Left ventricle myocardium superior (tissue), 1 donor: ENCODE measurements at places on chromosomes 6 and 20.

DNA sequence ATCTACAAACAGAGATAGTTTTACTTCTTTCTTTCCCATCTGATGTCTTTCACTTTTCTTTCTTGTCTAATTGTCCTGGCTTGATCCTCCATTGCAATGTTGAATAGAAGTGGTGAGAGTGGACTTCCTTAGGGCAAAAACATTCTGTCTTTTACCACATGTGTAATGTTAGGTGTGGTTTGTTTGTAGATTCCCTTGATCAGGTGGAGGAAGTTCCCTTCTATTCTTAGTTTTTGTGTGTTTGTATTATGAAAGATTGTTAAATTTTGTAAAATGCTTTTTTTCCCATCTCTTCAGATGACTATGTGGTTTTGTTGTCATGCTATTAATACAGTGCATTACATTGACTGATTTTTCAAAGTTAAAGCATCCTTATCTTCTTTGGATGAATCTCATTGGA lies 41.6 kb upstream of the DUSP22 start:
- no peak for DNase-seq

DNA sequence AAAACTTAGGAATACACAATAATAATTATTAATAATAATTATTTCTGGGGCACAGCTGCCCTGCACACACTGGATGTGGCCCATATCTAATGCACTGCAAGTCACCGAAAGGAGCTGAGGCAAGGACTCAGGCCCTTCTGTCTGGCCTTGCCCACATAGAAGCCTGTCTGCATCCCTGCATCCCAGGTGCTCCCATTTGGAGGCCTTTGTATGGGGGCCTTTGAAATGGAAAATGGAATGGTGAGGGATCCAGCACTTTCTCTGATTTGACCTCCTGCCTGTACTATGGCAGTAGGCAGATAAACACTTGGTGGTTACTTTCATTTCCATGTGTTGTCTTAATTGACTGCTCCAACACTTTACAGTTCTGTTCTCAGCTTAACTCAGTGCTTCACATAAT lies 75.7 kb upstream of the PTCHD4 start:
- no peak for DNase-seq

DNA sequence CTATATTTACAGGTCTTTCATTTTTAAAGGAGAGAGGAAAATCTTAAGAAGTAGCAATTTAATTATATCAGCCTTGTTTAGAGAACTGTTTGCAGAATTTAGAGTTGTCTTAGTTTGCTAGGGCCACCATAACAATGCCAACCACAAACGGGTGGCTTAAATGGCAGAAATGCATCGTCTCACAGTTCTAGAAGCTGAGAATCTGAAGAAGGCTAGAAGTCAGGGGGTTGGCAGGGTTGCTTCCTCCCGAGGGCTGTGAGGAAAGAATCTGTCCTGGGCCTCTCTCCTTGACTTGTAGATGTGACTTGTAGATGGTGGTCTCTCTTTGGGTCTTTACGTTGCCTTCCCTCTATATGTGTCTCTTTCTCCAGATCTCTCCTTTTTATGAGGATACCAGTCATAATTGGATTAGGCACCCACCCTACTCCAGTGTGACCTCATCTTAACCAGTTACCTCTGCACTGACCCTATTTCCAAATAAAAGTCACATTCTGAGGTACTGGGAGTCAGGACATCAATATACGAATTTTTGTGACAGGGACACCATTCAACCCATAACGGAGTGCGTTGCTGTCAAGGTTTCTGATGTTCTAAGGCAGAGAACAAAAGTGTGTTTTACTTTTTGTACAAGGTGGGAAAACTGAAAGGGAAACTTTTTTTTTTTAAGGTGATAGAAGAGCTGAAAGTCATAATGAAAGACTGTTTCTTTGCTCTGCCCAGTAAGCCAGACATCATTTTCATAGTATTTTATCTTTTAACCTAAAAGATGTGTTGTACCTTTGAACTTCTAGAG lies 84.4 kb downstream of the SAMD3 start:
- no peak for DNase-seq

DNA sequence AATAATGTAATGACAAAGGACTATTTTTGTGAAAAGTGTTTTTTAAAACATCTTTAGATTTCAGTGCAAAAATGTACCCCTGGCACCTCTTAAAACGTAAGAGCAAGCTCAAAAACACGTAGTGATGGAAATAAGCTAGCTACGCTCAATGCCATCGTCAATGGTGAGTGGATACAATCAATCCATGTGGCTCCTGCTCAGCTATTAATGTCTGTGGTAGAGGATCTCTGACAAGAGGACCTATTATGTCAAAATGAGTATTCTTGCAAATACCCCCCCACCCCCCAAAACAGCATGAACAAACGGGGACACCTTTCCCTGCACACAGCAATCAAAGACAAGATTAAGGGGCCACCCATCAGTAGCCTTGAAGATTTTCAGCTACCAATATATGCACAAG lies 65.1 kb upstream of the PTGIS start:
- no peak for DNase-seq

DNA sequence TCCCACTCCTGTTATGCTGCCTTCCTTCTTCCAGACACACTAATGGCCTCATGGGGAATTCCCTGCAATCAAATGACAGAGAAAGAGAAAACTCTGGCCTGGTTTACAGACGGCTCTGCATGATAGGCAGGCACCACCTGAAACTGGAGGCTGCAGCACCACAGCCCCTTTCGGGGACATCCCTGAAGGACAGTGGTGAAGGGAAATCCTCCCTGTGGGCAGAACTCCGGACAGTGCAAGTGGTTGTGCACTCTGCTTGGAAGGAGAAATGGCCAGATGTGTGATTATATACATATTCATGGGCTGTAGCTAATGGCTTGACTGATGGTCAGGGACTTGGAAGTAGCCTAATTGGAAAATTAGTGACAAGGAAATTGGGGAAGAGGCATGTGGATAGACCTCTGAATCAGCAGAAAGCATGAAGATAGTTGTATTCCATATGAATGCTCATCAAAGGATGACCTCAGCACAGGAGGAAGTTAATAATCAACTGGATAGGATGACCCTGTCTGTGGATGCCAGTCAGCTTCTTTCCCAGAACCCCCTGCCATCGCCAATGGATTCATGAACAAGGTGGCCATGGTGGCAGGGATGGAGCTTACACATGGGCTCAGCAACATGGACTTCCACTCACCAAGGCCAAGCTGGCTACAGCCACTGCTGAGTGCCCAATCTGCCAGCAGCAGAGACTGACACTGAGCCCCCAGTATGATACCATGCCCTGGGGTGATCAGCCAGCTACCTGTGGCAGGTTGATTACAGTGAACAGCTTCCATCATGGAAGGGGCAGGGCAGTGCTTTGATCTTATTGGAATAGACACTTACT lies 44.5 kb upstream of the VSX1 start:
- no peak for DNase-seq

GRCh38 chr20:4740774-4741431 lies 19.2 kb downstream of the PRND start:
- DNase-seq = no peak
